Renal cortical epithelial cell (primary cell): ENCODE measurements at places on chromosomes 7 and 10. TPM values are rescaled to one million over a fixed set of nuclear protein-coding genes. Genes with fewer than 3 reads are reported as not detected.

Gene BMPER
- 0.35 TPM in 2 replicates for total RNA-seq

Gene AEBP1
- 3.5 and 19.0 TPM in 2 replicates for total RNA-seq

Gene TMEM196
- total RNA-seq = 0.17 and 1.2 TPM in 2 replicates

Gene ITGB8
- 257 and 399 TPM in 2 replicates for total RNA-seq

Gene MEOX2
- 0.05 TPM in 1 of 2 replicates, not detected in the other for total RNA-seq

Gene C7orf57
- total RNA-seq = not detected in 2 replicates

Gene TIAL1
- 22.9 and 103 TPM in 2 replicates for total RNA-seq

Gene CCDC7
- 3.5 and 14.5 TPM in 2 replicates for total RNA-seq

Gene ACTL6B
- total RNA-seq = not detected in 2 replicates

Gene JAKMIP3
- 0.10 TPM in 1 of 2 replicates, not detected in the other for total RNA-seq

Gene BCAP29
- total RNA-seq = 63.4 and 116 TPM in 2 replicates

Gene BMI1
- 46.2 and 78.9 TPM in 2 replicates for total RNA-seq

Gene CLDN3
- 10.8 and 11.6 TPM in 2 replicates for total RNA-seq

Gene ZNF862
- 5.7 and 16.4 TPM in 2 replicates for total RNA-seq

Gene OR2A5
- total RNA-seq = not detected in 2 replicates

Gene HMX2
- not detected in 2 replicates for total RNA-seq

Gene DGKB
- not detected in 2 replicates for total RNA-seq

Gene NPFFR1
- total RNA-seq = under 0.01 TPM in 1 of 2 replicates, not detected in the other

Gene EN2
- total RNA-seq = 0.05 TPM in 1 of 2 replicates, not detected in the other

Gene STN1
- 27.7 and 36.8 TPM in 2 replicates for total RNA-seq

Gene PPP1R3A
- not detected in 2 replicates for total RNA-seq

Gene TMEM140
- 4.3 and 29.3 TPM in 2 replicates for total RNA-seq
